Mesenchymal stem cell (in vitro differentiated cells and primary cell): ENCODE measurements at places on chromosomes 7 and 10.

- DNase-seq: no peak
Observed at GRCh38 chr10:121188005-121188404, 336.8 kb downstream of the WDR11 start.

DNA sequence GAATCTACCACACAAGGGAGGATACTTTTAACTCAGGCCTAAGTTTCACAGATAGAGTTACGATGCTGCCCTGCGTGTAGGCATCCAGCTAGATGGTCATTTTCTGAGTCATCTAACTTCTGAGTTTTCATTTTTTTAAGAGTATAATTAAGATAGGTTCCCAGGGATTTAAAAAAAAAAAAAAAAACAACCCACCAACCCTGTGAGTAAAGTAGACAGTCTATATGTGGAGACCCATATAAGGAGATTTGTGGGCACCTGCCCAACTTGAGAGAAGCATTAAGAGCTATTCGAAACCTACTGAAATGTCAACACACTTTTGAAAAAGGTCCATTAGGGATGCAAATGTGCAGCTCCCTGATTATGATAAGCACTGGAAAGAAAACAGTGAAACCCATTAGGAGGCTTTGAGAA, 257.3 kb downstream of the TRIL start:
- no peak for DNase-seq

GRCh38 chr7:43135129-43135528, 22.7 kb downstream of the HECW1 start:
- no peak for DNase-seq

DNA sequence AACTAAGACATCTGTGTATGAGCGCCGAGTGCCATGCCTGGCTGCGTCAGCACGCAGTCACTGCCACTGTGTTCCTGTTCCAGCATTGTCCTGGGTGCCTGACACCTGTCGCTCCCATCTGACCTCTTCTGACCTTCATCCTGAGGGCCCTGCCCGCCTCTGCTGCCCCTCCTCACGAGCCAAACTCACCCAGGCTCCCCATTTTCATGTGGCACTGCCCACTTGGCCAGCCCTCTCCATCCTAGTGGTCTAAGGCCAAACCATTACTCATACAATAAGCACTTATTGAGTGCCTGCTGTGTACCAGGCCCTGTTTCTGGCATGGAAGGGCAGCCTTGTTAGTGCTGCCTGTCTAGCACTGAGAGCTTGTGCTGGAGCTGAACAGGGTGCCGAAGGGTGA, 77.2 kb upstream of the PCBD1 start:
- DNase-seq: no peak

DNA sequence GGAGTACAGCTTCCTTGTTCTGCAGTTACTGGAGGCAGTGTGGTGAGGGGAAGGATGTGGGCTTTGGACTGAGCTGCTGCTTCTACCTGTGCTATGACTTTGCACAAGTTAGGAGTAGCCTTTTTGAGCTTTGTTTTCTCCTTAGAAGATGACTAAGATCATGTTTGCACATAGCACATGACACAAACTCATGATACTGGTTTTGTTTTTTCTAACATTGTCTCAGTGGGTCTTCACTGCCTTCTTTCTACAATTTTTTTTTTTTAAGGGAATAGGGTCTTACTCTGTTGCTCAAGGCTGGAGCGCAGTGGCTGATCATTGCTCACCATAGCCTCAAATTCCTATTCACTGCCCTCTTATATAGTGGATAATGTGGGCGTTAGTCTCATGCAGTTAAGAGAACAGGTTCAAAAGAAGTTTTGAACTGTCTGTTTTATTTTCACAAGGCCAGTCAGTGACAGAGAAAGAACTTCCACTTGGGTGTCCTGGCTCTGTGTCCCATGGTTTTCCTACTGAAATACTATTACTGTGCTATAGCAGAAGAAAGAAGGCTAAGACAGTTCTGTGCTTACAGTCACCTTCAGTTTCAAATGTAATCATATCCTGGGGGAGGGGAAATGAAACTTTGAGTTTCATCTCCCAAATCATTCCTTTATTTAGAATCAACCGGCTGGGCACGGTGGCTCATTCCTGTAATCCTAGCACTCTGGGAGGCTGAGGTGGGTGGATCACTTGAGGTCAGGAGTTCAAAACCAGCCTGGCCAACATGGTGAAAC, 72.0 kb downstream of the KAT6B start:
- no peak for DNase-seq

- no peak for DNase-seq
Observed at GRCh38 chr7:104643587-104644217, 315.3 kb downstream of the LHFPL3 start.

GRCh38 chr10:22222236-22223190, 4.7 kb upstream of the EBLN1 start:
- DNase-seq: no peak

DNA sequence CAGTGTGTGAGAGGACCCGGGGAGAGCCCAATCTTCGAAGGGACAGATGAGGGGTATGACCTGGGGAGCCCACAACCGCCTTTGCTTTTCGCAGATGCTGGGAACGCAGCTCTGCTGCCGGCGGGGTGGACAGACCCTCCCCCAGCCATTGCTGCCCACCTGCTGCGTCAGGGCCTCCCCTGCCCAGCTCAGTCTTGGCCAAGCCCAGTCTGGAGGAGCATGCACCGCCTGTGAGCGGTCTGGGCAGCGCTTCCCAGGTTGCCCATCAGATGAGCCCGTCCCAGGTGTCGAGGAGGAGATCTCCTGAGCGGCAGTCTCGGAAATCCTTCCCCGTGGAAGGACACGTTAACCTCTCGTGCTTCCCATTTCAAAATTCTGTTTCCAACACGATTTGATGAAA, 17.3 kb upstream of the AP5Z1 start:
- no peak for DNase-seq

DNA sequence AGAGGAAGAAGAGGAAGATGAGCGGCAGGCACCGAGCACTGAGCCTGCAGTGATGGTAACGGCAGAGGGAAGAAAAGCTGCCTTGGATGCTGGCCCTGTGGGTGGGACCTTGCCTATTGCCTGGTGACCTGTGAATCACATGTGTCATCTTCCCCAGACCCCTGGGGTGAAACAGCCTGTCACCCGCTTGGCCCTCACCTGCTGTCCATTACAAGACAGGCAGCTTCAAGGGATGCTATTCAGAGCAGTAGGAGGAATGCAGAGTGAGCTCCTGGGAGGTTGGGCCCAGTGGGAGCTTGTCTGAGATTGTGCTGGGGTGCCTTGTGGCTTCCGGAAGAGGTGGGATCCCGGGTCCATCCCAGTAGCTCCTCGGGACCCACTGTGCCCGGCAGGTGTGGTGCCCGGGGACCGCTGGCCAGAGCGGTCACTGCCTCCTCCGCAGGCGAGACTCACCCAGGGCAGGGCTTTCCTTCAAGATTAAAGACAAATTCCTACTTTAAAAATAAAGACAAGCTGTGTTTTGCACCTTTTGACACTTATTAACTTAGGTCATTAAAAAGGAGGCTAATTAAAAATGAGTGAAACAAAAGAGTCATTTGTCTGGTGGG, 440.2 kb upstream of the MKI67 start:
- DNase-seq: no peak

GRCh38 chr7:139566075-139566474, 42.6 kb downstream of the CLEC2L start:
- no peak for DNase-seq

DNA sequence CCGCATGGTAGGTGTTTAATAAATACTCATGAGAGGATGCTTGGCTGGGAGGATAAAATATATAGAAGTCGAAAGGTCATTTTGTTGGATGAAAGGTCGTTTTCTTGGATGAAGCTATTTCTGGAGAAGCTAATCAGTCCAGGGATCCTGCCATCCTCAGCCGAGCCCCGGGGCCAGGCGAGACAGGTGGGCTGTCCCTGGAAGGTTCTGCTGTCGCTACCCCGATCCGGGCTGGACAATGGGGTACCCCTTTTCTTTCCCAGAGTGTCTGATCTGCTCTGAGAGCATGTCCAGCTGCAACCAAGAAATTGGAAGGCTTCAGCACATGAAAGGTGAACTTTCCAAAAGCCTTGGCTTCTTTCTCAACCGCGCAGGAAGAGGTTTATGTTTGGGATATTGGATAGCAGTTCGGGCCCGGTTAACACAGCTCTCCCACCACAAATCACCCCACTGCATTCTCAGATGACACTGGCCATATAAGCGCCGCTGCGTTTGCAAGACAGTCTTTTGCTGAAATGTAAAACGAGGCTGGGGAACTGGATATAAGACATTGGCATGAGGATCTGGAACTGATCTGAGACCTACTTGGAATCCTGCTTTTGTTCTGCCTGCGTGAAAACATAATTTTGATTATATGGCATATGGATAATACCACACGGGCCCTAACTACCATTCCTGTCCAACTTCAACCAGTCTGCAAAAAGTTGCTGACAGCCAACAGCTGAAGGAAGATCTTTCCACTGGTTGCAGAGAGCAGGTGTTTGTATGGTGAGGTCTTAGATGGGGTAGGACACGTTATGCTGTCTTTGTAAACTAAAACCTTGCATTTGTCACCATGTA, 31.2 kb upstream of the MSRB2 start:
- no peak for DNase-seq

GRCh38 chr7:123673137-123673732, 17.6 kb downstream of the LMOD2 start:
- no peak for DNase-seq

GRCh38 chr10:95306851-95307250, 16.0 kb upstream of the PDLIM1 start:
- DNase-seq: no peak

DNA sequence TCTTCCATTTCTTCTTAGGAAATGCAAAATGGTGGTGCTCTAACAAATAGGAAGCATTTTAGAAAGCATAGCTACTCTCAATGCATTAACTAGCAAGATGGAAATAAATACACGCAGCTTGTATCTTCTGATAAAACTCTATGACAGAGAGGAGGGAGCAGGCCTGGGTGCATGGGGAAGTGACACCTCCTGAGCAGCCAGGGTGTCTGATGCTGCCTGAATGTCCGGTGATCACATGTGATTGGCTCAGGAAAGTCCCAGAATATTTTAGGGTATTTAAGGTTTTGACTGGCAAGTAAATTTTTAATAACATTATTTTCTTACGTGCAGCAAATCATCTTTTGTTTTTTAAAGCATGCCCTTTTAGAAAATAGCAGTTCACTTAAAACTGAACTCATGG, 261.0 kb upstream of the KLF6 start:
- no peak for DNase-seq

GRCh38 chr10:17476073-17476472, 21.7 kb upstream of the ST8SIA6 start:
- DNase-seq: no peak

DNA sequence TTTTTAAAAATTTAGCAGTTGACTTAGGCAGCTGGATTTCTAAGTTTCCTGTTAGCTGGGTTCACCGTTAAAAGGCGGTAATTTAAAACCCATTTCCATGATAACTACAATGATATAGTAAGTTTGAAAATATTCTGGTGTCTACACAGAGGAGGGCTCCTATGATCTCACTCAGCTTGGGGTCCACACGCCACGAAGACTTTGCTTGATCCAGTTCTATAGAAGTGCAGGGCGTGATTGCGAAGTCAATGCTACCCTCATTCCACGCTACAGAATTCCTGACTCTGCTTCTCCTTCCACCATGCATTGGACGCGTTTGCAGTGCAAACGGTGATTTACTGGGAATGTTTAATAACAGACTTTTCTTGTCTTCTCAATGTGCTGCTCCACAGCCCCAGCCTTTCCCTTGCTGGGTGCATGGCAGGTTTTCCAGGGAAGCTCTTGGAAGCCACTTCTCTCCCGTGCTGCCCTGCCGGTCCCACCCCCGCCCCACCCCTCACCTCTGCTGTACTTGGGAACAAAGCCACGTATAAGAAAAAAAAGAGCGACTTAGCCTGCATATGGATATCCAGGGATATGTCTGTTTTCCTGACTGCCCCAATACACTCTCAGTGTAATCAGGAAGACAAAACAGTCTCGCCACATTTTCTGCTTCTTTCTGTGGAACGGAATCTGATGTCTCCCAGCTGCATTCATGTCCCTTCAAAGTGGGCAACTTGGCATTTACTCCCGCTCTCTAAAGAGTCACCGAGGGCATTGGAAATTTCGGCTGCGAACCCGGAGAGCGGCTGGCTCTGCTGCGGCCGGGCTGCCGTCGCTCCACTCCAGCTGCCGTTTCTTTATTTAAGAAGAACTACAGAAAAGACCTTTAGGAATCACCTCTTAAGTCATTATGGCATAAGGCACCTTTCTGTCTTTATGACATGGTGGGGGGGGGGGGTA, 434.4 kb upstream of the MGMT start:
- DNase-seq: no peak

GRCh38 chr7:73560109-73560835, 2.8 kb upstream of the BCL7B start:
- peak; percentile 84 for DNase-seq

- no peak for DNase-seq
Observed at GRCh38 chr10:28090506-28090905, 91.6 kb upstream of the ODAD2 start.

GRCh38 chr7:84452618-84453017, 258.0 kb upstream of the SEMA3A start:
- no peak for DNase-seq

- DNase-seq: no peak
Observed at GRCh38 chr7:30645661-30646060, 36.6 kb downstream of the CRHR2 start.

- no peak for DNase-seq
Observed at GRCh38 chr7:115637128-115637527, 393.4 kb downstream of the TFEC start.

DNA sequence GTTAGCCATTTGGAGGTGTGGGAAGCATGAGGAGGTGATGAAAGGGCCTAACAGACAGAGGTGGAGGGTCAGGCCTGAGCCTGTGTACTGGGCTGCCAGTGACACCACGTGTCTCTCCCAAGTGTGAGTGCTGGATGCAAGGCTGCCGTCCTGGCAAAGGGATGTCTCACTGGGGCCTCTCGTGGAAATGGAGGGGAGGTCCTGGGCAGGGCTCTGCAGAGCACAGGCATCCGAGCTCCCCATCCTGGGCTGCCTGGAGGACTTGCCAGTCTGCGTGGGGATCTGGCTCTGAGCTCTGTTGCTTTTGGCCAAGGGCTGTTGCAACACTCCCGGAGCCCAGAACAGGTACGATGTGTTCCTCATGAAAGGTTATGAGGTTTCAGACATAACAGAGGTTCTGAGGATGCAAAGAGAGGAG, 77.3 kb downstream of the GRK5 start:
- DNase-seq: no peak

DNA sequence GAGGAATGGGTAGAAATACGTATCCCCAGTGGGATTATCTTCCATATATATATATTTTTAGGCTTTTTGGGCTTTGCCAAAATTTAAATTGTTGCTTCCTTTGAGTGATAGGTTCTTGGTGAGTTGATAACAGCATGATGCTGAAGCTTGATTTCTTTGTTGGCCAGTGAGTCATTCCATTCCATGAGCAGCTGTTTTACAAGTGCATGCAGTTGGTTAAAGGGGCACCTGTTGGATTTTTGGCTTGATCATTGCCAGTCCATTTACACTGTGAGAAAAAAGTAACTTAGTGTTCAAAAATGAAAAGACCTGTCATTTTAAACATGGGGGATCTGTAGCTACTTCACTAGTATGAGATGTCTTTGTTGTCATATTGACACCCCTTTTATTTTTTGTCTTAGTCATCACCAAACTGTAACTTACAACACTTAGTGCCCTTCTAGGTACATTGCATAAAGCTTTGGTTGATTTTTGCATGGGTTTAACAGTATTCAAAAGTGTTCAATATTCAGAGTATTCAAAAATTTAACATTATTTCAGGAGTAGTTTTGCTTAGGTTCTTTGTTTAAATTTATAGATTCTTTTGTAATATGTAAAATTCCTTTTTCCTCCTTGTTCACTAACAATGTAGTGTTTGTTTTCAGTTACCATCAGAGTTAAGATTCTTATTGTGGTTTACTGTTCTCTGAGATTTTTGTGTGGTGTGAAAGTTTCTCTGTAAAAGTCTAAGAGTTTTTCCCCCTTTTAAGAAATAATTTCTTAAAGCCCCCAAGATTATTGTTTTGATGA, 8.8 kb downstream of the AKAP9 start:
- peak; percentile 22 for DNase-seq

- no peak for DNase-seq
Observed at GRCh38 chr7:30824821-30825720, 53.9 kb downstream of the MINDY4 start.
